Activated T-helper 1 cell treated with Interleukin-2 at 50 U/mL for 16 hours (primary cell): ENCODE measurements at places on chromosomes 3 and 15.

DNA sequence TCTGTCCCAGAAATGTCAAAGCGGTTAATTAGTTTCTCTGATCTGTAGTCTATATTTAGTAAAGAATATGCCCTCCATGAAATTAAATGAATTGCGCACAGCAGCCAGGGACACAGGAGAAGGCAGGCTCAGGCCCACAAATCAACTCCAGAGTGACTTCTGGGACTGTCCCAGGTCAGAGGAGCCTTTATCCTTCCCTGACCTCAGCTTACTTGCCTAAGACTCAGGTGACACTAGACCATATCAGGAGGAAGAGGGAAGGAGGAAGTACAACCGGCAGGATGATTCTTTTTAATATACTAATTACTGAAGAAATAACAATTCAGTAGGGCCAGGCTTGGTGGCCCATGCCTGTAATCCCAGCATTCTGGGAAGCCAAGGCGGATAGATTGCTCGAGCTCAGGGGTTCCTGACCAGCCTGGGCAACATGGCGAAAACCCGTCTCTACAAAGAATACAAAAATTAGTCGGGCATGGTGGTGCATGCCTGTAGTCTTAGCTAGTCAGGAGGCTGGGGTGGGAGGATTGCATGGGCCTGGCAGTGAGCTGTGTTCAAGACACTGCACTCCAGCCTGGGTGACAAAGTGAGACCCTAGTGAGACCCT is 1.8 kb upstream of the GPR15 start:
- no peak for DNase-seq

- DNase-seq = no peak
These were observed 431.0 kb downstream of the EPHB1 start for GRCh38 chr3:135226057-135226456.

DNA sequence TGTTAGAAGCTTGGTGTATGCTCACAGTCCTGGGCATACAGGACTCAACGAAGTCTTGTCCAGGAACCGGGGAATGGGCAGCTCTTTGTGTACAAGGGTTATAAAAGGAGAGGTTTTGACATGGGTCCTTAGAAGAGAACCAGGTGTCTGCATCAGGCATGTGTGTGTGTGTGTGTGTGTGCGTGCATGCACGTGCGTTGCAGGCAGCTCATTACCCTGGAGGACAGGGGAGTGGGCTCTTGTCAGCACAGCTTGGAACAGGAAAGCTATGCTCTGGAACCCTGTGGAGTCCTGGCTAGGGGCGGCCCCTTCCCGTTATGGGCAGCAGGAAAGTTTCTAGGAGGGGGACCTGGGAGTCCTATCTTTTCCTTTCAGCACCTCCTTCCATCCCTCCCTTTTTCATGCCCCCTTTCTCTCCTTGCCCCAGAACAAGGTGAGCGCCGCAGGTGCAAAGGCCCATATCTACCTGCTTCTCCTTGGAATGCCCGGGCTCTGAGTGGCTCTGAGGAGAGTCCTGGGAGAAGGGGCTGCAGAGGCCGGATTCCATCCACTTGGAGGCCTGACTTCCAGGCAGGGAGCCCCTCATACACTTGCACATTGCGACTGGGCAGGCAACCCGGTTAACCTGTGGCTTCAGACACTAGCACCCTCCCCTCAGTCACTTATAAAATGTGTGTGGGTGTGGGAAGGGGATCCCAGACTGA is 33.9 kb upstream of the LCTL start:
- no peak for DNase-seq

DNA sequence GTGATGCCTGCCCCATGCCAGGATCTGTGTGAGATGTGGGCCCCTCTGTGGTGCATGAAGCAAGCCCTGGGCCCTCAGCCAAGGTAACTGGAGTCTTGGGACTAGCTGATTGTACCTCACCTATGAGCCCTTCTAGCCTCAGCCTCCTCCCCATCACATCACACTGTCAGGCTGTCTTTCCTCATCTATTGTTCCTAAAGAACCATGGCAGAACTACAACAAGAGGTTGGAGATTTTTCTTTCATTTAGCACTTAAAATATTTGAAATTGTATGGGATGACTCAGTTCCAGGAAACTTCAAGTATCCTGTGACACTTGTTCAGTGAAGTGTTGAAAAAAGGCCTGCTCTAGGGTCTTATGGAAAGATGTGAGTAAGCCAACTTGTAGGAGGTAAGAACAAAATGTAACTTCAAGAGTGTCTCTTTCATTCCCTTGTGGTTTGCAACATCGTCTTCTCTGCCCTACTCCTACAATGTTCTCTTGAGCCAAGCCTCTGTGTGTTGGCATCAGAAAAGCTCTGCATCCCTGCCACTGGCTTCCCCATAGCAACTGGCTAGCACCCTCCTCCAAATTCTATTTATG is 58.7 kb upstream of the TIPARP start:
- DNase-seq = no peak
